Dermis blood vessel endothelial cell (primary cell): ENCODE measurements at places on chromosomes 13 and 19. TPM values are rescaled to one million over a fixed set of nuclear protein-coding genes. Genes with fewer than 3 reads are reported as not detected.

SHD gene
- not detected in 2 replicates for total RNA-seq

RFPL4AL1 gene
- total RNA-seq: 0.68 TPM in 1 of 2 replicates, not detected in the other

ZNF112 gene
- 8.3 and 9.9 TPM in 2 replicates for total RNA-seq

NTN5 gene
- total RNA-seq: 0.05 TPM in 1 of 2 replicates, not detected in the other

ZNF132 gene
- 7.5 and 7.6 TPM in 2 replicates for total RNA-seq

ADAMTSL5 gene
- total RNA-seq: 0.19 TPM in 1 of 2 replicates, not detected in the other

ZNF675 gene
- 13.3 and 14.0 TPM in 2 replicates for total RNA-seq

TTC9B gene
- total RNA-seq: not detected in 2 replicates

S1PR2 gene
- 0.70 and 0.85 TPM in 2 replicates for total RNA-seq

FFAR1 gene
- total RNA-seq: not detected in 2 replicates

DNA sequence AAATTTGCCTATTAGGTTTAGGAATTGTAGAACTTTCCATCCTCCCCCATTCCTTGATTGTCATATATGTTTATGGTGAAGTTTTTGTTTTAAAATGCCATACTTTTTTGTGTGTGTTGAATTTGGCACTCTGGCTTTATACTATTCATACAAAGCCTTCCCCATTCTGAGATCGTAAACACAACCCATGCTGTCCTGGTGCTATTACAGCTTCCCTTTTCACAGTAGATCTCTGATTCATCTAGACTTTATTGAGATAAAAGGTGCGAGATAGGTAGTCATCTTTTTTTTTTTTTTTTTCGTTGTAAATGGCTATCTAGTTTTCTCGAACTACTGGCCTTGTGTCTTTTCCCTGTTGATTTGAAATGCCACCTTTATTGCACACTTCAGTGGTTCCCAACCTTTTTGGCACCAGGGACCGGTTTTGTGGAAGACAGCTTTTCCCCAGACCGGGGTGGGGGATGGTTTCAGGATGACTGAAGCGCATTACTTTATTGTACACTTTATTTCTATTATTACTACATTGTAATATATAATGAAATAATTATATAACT lies 94.6 kb downstream of the LRCH1 start:
- no peak for DNase-seq

DNA sequence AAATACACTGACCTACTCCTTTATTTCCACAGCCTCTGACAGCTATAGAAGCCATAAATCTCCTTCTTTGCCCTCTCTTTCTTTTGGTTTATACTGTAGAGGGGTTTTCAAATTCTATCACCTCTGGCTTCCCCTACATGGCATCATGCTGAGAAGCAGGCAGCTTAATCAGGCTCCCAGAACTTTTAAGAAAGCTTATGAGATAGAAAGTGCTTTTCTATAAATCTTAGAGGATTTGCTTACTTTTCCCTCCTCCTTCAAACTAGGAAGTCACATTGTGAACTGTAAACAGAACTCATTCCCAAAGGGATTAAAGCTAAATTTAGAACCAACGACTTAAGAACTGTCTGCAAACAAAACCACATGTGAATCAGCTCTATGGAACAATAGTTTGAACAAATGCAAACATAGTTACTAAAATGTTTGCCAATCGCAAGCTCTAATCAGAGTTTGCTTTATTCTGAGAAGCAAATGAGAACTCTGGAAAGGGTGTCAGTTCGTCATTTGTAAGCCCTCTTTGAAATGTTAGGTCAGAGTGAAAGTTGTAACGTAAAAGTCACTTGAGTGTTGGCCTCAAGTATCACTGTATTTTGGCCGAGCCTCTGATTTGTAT lies 344.1 kb downstream of the RFC3 start:
- peak; percentile 77 for DNase-seq

GRCh38 chr13:114012141-114012540 lies 38.3 kb upstream of the C13orf46 start:
- no peak for DNase-seq

- DNase-seq: no peak
These were observed 7.0 kb downstream of the POU4F1 start for GRCh38 chr13:78596399-78596735.

DNA sequence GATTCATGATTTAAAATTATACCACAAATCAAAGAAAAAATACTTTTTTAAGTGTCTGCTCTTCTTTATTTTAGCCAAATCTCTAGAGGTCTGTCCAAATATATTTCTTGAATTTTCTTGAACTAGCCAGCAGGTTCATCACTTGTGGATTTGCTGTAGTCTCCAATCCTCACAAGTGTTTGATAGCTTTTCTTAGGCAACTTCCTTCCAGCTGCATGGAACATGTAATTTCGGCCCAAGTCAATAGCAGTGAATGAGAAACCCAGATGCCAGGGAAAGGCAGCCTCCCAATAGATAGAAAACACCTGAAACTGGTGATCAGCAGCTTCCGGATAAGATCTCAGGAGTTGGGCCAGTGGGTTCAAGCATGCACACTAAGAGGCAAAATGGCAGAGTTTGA lies 15.6 kb upstream of the RNASEH2B start:
- DNase-seq: no peak

- peak; percentile 17 for DNase-seq
These were observed 583 bp upstream of the LDLR start for GRCh38 chr19:11088506-11089253.

- no peak for DNase-seq
These were observed 37.8 kb downstream of the EPS15L1 start for GRCh38 chr19:16433986-16434385.

GRCh38 chr19:44712864-44713515 lies 14.0 kb downstream of the CEACAM16 start:
- DNase-seq: no peak

GRCh38 chr19:47518139-47518538 lies 3.3 kb upstream of the NAPA start:
- DNase-seq: no peak

- peak; percentile 73 for DNase-seq
These were observed 1.1 kb downstream of the KEAP1 start for GRCh38 chr19:10501971-10502523.

GRCh38 chr13:92807353-92807752 lies 419.3 kb upstream of the GPC6 start:
- no peak for DNase-seq

DNA sequence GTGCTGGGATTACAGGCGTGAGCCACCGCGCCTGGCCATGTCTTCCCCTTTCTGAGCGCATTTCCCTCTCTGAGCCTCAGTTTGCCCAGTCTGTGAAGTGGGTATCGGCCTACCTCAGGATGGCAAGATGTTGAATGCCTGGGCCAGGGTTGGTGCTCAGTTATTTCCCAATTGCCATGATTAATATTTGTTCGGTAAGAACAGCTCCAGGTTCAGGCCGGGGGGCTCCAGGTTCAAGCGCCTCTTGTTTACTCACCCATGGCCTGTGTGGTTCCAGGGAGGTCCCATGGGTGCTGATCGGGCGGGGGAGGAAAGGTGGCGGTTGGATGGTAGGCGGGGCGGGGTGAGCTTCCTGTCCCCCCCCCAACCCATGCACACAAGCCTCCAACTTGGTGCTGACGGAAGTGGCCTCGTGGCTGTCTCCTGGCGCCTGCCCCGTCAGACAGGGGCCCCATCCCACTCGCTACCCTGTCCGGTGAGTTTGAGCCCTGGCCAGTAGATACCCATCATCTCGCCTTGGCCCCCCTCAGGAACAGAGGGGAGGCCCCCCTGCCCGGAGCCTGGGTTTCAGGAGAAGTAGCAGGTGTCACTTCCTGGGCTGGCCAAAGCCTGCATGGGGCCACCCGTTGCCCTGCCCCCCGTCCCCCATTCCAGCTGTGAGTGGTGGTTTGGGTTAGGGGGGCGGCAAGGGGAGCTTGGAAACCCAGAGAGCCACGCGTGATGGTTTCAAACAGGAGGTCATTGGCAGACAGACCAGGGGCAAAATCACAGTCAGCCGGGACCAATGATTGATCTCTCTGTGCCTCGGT lies at the start of gene FCHO1:
TSS of gene FCHO1 (plus strand) at position 375 of the 809 bp plus-strand sequence. CDS start 3,688 bp downstream, outside the sequence.
- no peak for DNase-seq

DNA sequence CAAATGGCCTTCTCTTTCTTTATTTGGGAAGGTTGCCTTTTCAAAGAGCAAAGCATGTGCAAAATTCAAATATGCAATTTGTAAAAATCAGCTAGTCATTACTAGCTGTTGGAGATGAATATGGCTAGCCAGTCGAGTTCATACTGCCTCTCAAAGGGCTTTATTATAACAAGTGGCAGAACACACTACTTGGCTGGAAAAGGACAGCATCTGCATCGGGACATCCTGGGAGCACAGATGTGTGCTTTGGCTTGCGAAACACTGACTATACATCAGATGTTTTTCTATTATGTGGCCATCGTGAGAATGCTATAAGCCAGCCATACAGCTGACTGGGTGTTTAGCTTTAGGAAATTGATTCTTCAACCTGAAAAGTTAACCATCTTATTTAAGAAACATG lies 424.2 kb downstream of the KCTD12 start:
- no peak for DNase-seq

DNA sequence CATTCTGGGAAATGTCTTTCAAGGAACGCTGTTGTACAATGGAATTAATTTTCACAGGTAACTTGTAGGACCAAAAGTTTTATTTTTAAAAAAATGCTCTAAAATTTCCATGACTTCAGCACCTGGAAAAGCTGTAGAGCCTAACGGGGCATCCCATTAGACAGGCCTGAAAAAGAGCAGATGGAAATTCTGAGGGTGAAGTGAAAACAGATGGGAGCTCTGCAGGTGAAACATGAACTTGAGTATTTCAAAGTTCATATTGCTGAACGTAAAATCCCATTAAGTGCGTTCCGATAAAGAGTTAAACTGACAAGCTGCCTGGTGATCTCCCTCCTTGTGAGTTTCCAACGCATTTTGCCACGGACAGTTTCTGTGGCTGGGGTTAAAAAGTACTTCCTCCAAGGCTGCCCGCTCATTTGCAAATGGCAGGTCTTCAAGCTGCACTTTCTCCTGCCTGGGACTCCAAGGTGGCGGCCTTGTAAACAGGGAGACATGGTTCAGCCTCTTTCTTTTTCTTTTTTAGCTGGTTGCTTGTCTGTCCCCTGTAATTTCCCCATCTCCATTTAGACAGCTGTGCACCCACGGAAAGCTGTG lies 450.4 kb downstream of the FGF9 start:
- DNase-seq: no peak

GRCh38 chr13:51846756-51847155 lies 1.8 kb upstream of the TMEM272 start:
- DNase-seq: no peak

DNA sequence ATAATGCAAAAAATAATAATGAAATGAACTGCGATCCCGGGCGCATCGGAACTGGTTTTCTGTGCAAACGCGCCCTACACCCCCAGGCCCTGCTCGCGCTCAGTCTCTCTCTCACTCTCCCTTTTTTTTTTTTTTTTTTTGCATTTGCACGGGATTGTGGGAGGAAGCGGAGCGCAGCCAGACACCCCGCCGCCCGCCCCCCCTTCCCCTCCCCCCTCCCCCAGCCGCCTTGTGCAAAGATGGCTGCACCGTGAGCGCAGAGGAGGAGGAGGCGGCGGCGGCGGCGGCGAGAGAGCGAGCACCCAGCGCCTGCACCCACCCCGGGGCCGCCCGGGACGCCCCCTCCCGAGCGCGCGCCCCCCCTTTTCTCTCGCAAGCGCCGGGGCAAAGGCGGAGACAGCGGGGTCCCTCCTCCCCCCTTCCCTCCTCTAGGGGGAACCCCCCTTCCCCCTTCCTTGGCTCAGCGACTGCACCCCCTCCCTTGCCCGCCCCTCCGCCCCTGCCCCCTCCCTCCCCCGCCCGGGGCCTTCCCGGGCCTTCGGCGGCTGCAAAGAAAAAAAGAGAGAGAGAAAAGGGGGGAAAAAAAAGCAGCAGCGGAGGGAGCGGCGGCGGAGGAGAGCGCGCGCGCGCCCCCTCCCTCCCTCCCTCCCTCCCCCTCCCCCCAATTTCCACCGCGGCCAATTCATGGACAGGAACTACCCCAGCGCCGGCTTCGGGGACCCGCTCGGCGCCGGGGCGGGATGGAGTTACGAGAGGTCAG lies at the start of gene PRR12:
TSS of gene PRR12 (plus strand) at position 212 of the 760 bp plus-strand sequence. CDS start at position 685, 473 bp downstream.
- peak; percentile 73 for DNase-seq

- DNase-seq: no peak
These were observed 4.4 kb downstream of the SPC24 start for GRCh38 chr19:11151181-11151580.

DNA sequence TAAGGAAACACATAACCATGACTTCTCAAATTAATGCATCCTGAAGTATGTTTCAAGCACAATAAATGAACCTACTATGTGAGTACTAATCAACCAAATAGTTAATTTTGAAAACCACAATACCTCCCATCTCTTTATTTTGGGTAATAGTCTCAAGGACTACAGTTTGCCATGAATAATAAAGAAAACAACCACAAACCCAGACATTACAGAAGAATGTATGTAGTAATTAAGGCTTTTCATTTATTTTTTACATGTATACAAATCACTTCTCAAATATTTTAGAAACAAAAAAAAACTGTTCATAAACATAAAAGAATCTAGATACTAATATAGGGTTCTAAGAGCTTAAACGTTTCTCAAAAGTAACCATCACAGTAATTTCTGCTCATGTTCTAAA lies 6.8 kb downstream of the KATNAL1 start:
- DNase-seq: no peak

GRCh38 chr19:40598121-40598917 lies 2.9 kb upstream of the LTBP4 start:
- peak; percentile 89 for DNase-seq

GRCh38 chr13:95276037-95276505 lies 25.2 kb downstream of the ABCC4 start:
- DNase-seq: no peak

DNA sequence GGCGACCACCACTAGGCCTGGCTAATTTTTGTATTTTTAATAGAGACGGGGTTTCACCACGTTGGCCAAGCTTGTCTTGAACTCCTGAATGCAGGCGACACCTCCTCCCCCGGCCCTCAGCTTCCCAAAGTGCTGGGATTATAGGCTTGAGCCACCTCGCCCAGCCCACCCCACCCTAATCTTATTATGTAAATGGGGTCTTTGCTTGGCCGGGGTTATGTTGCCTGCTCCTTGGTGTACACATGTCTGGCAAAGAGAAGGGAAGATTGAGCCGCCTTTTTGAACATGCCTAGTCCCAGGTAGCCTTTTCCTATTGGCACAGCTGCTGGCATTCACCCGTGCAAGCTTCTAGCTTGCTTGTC lies 106.8 kb downstream of the KCTD15 start:
- no peak for DNase-seq

DNA sequence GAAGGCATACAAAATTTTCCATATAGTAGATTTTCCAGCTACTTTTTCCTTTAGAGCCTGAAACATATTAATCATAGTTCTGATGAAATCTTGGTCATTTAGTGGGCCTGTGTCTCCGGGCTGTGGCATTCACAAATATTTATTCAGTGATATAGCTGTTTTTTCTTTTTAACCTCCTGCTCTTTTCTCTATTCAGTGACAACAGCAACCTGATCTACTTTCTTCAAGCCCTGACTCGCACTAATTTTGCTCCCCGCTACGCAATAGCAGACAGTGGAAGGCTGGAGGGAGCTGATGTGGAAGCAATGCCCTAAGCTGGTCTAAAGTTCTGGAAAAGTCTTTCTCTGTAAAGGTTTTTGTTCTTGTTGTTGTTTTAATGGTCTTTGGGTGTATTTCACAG lies 289.7 kb downstream of the SLITRK6 start:
- no peak for DNase-seq

DNA sequence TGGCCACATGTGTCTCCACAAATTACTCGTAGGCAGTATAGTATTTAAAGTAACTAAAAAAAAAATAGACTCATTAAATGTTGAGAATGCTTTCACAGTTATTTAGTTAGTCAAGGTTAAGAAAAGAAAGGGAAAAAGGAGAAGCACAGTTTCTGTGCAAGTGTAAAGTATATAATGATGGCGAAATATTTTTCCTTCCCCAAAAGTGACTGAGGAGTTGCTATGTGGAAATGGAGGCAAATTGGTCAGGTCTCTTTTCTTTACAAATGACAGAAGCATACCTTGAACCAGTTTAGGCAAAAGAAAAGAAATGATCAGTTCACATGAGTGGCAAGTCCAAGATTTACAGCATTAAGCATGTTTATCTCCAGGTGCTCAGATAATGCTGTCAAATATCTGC lies 18.0 kb downstream of the CSNK1A1L start:
- DNase-seq: no peak
